ENCODE measurements at places on chromosomes 5 and 9.

GRCh38 chr5:81817086-81817485 is 66.2 kb upstream of the SSBP2 start:
- DNase-seq = no peak

DNA sequence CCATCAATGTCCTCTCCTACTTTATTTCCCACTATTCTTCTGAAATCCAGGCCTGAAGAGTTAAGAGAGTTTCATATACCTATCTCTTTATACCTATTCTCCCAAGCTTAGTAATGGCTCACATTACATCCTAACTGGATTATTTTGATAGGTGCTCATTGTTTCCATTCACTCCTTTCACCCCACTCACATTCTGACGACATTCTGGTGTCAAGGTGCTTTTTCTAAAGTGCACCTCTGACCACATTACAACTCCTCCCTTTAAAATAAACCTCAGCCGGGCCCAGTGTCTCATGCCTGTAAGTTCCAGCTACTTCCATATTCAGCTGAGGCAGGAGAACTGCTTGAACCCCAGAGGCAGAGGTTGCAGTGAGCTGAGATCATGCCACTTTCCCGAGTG is 417.1 kb downstream of the BNC2 start:
- no peak for DNase-seq

DNA sequence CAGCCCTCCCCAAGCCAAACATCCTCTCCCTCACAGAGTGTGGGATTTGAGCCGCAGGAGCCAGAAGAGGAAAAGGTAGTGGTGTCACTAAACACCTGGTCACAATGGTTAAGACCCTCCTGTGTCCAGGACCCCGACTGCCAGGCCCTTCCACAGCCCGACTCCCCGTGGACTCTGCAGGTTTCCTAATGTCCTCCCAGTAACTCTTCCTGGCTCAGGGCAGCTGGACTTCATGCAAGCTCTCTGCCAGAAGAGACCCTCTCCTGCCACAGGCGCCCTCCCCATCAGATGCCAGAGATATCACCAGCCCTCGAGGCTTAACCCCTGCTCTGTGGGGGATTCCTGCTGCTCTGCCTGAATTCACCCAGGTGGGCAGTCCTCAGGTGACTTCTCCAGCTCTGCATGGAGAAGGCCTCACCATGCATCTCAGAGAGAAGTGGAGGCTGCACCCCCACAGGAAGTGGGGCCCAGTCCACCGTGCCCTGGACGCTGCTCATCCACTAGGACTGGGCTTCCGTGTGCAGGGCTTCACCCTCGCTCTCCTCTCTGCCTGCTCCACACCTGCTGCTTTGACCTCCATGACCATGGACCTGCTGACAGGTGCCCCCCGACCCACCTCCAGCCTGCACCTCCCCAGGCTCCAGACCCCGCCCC is 111.2 kb downstream of the ADAMTS2 start:
- DNase-seq = no peak

- peak; percentile 63 for DNase-seq
Measured at GRCh38 chr9:128902351-128903078, 18.3 kb upstream of the PHYHD1 start.

- DNase-seq = no peak
Measured at GRCh38 chr9:16809912-16810610, 60.4 kb downstream of the BNC2 start.

GRCh38 chr9:134175808-134176598 is 11.6 kb upstream of the RNU6ATAC start:
- DNase-seq = no peak

All from stimulated activated CD8-positive, alpha-beta memory T cell treated with anti-CD3 and anti-CD28 coated beads, Interleukin-7, amount 100 ng/mL, for 48 hours (primary cell).